ENCODE measurements at places on chromosomes 3 and 15.
A peak's percentile ranks its signal among the peaks of the same experiment; 100 is the strongest.

- DNase-seq, result no peak
Observed at GRCh38 chr15:70450142-70450443, 313.3 kb downstream of the UACA start.

DNA sequence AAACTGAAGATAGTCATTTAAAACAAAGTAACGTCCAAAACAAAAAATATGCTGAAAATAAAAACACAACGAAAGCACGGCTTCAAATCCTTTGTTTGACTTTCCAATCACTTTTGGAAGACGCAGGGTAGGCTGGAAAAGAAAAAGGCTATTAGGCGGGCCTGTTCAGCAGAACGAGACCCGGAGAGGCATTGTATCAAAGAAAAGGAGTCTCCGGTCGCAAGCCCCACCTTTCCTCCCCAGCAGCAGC is 691 bp downstream of the SENP7 start:
- no peak for DNase-seq

GRCh38 chr3:160869825-160870224 is 113.8 kb downstream of the PPM1L start:
- DNase-seq, result no peak

DNA sequence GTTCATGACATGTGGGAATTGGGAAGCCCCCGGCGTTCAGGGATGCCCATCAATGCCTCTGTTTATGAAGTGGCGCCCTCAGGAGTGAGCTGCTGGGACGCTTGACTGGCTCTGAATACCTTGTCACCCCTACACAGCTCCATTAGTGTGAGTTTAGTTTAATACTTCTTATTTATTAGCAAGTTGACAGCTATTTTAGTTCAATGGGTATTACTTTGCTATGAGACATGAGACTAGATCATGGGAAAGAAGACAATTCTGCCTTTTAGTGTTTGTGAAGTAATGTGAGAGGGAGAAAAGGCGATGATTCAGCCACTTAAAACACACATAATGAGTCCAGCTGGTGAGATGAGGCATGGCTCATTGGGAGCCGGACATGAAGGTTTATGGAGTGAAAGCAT is 678.5 kb downstream of the NR2F2 start:
- no peak for DNase-seq

GRCh38 chr3:11850003-11850402 is 3.3 kb upstream of the TAMM41 start:
- DNase-seq, result peak; percentile 26

DNA sequence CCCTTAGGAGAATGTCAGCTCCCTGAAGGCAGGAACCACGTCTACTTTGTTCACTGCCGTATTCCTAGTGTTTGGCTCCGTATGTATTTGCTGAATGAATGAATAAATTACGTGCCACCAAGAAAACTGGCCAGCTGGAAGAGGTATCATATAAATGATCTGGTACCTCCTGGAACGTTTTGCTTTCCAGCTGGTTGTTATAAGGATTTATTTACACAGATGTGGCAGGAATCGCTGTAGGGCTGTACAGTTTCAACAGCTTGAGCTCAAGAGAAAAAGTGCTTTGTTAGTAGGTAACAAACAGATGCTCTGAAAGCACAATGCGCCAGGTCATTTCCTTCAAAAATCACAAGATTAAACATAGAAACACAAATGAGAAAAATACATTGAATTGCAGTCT is 108.8 kb upstream of the ATP2B2 start:
- peak; percentile 67 for DNase-seq

- DNase-seq, result peak; percentile 71
Observed at GRCh38 chr3:136078421-136079364, 113.2 kb downstream of the PPP2R3A start.

All from NCI-H1694 (cell line).